ENCODE measurements at places on chromosomes 1 and 21. TPM values are rescaled to one million over a fixed set of nuclear protein-coding genes. Genes with fewer than 3 reads are reported as not detected.

Gene ARHGEF16
- total RNA-seq = 64.7 TPM

Gene ETNK2
- 24.4 TPM for total RNA-seq

Gene ITLN1
- total RNA-seq = 0.22 TPM

Gene TRIM58
- 1.7 TPM for total RNA-seq

Gene IVL
- not detected for total RNA-seq

DNA sequence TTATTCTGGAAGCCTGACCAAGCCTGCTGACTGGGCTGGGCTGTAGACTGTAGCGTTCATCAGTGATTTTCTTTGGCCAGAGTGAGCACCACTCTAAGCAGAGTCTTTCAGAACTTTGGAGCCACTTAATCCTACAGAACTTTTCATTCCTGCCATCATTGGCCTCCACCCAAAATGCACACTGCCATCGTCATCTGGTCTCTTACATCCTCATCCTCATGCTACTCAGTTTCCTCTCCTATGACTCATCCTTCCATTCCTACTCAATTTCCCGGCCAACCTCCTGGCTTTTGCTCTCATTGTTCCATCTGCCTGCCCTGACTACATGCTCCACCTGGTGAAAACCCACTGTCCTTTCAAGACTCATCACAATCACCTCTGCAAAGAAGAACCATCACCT, 233.8 kb upstream of the USP25 start:
- no peaks in the 10 kb centered on the region for H3K4me1 ChIP-seq
- no peak overlapping the region for H3K27ac ChIP-seq
- no peak overlapping the region for H3K4me3 ChIP-seq
- DNase-seq = peak; percentile 42

- H3K4me3 ChIP-seq = no peak overlapping the region
- H3K27ac ChIP-seq = no peak overlapping the region
- DNase-seq = no peak
- H3K27me3 ChIP-seq = no peaks in the 10 kb centered on the region
These were observed 9.4 kb downstream of the RUNX1 start for GRCh38 chr21:35039595-35040289.

DNA sequence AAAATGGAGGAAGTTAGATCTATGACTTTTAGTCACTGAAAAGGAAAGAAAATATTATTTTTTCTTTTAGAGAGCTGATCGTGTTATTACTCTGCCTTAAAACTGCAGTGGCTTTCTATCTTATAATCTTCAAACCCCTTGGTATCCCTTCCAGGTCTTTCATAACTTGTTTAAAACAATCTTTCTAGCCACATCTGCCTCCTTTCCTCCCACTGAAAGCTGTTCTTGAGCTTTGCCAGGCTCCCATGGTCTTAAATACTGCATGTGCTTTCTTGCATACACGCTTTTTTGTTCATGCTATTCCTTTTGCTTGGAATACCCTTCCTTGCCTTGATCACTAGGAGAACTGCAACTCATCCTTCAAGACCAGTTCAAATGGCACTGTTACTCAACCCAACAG, 65.9 kb upstream of the GADD45A start:
- no peaks in the 10 kb centered on the region for H3K27me3 ChIP-seq
- H3K4me1 ChIP-seq = no peaks in the 10 kb centered on the region
- DNase-seq = no peak
- no peaks in the 10 kb centered on the region for H3K36me3 ChIP-seq
- no peak overlapping the region for H3K27ac ChIP-seq

- no peak overlapping the region for H3K27ac ChIP-seq
- H3K4me3 ChIP-seq = no peak overlapping the region
- peaks cover 18% of the 10 kb centered on the region for H3K4me1 ChIP-seq
- no peaks in the 10 kb centered on the region for H3K36me3 ChIP-seq
These were observed 11.5 kb downstream of the TRIM46 start for GRCh38 chr1:155184835-155185782.

DNA sequence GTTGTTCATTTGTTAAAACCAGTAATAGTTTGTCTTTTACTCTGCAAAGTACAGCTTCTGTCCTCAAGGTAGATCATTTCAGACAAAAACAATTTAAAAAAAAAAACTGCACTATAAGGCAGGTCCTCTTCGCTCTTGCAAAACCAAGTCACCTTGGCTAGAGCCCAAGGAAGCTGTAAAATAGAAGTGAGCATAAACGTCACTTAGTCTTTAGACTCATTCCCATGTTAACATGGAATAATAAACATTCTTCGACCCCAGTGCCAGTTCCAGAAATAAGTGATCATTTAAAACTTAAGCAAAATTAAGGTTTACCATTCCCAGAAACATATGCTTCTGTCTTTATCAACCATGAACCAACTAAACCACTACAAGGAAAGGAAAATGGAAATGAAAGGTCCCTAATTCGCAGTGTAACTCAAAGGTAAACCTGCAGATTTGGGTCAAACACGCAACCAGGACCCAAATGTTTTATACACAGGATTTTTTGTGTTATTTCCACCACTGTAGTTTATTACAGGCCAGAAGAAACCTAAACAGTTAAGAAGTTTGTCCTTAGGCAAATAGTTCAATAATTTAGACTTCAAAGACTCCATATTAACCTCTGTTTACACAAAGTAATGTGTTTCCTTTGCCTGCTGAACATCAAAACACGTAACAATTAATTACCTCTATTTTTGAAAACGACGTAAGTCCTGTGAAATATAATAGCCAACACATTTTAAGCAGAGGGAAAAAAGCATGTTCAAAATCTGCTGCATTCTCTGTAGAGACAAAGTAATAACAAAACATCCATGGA, 54.6 kb downstream of the TGFBR3 start:
- H3K27me3 ChIP-seq = no peaks in the 10 kb centered on the region
- H3K4me1 ChIP-seq = no peaks in the 10 kb centered on the region
- no peaks in the 10 kb centered on the region for H3K36me3 ChIP-seq
- H3K4me3 ChIP-seq = no peak overlapping the region

- no peaks in the 10 kb centered on the region for H3K27me3 ChIP-seq
- DNase-seq = no peak
- no peak overlapping the region for H3K4me3 ChIP-seq
- peaks cover 8% of the 10 kb centered on the region for H3K4me1 ChIP-seq
These were observed 65.4 kb downstream of the PLEKHA6 start for GRCh38 chr1:204294357-204294756.

GRCh38 chr1:178418284-178418955, 78.3 kb downstream of the CLEC20A start:
- H3K27ac ChIP-seq = no peak overlapping the region
- no peaks in the 10 kb centered on the region for H3K27me3 ChIP-seq
- no peak overlapping the region for H3K4me3 ChIP-seq
- no peak for DNase-seq
- H3K36me3 ChIP-seq = no peaks in the 10 kb centered on the region
- H3K4me1 ChIP-seq = no peaks in the 10 kb centered on the region

GRCh38 chr1:55571767-55572166, 356.6 kb upstream of the USP24 start:
- peaks cover 3% of the 10 kb centered on the region for H3K4me1 ChIP-seq
- no peaks in the 10 kb centered on the region for H3K36me3 ChIP-seq
- DNase-seq = no peak

DNA sequence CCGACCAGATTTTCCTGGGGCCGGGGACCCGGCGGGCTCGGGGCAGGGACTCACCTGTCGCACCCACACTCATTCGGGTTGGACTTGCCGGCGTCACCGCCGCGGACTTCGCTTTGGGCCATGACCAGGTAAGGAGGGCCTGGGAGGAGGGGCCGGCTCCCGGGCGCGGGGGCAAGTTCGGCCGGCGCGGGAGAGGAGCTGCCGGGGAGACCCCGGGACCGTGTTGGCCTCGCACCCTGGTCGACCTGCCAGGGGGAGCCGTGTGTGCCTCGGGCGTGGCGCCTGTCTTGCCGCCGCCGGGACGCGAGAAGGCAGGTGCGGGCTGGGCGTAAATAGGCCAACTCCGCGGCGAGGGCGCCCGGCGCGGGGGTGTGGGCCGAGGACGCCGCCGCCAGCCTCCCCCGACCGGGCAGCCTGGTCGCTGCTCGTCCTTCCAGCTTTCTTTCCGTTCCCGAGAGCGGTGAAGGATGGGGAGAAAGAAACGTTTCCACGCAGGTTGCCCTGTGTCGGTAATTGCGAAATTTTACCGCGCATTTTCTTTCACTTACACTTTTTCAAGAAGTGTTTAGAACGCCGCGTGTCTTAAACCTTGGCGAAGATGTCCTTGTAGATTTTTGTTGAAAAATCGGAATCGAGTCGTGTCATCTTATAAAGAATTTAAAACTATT, 558 bp downstream of the USP1 start:
- no peaks in the 10 kb centered on the region for H3K27me3 ChIP-seq
- peak overlapping the region; percentile 99 for H3K4me3 ChIP-seq
- H3K27ac ChIP-seq = peak overlapping the region; percentile 100
- peaks cover 21% of the 10 kb centered on the region for H3K36me3 ChIP-seq
- no peaks in the 10 kb centered on the region for H3K4me1 ChIP-seq
